ENCODE measurements at places on chromosomes 7 and 10.

DNA sequence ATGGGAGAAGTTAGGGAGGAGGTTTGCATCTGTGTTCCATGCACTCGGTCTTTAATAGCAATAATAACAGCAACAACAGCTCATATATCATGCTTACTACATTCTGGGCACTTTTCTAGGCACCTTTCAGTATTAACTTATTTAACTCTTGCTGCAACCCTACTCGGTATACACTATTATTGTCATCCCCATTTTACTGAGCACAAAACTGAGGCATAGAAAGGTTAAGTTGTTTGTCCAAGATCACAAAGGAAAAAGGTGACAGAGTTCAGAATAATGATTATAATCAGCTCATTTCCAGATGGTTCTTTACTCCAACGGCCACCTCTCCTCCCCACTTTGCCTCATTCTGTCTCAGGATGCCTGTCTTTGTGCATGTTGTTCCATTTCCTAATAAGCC lies 102.1 kb upstream of the ABI1 start:
- DNase-seq = no peak

GRCh38 chr7:95427914-95428516 lies 6.8 kb downstream of the PON2 start:
- no peak for DNase-seq

DNA sequence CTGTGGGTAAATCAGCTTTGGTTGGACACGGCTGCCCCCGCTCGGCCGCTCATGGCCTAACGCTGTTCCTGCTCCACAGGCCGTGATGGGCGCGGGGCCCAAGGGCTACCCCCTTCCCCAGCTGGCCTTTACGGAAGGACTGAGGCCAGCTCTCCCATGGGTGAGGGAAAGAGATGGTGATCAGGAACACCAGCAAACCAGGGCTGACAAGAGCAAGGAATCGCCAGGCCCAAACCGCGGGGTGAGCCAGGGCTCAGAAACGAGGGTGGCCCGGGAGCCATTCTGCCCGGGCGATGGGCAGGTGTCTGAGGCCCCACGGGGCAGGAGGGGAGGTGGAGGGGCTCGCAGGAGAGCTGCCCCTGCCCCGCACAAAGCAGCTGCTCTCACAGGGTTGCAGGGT lies 26.6 kb downstream of the GPER1 start:
- DNase-seq = no peak

GRCh38 chr10:561721-562120 lies 127.7 kb downstream of the DIP2C start:
- no peak for DNase-seq

DNA sequence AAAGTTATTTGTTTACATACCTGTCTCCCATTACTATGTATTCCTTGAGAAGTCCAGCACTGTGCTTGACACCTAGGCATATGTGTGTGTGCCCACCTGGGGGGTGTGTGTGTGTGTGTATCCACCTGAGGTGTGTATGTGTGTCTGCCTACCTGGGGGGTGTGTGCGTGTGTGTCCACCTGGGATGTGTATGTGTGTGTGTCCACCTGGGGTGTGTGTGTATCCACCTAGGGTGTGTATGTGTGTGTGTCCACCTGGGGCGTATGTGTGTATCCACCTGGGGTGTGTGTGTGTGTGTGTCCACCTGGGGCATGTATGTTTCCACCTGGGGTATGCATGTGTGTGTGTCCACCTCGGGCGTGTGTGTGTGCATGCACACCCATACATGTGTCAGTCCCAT lies 603.5 kb downstream of the PHTF2 start:
- DNase-seq = no peak

- DNase-seq = no peak
These were observed 39.7 kb downstream of the RNF32 start for GRCh38 chr7:156680281-156680680.

DNA sequence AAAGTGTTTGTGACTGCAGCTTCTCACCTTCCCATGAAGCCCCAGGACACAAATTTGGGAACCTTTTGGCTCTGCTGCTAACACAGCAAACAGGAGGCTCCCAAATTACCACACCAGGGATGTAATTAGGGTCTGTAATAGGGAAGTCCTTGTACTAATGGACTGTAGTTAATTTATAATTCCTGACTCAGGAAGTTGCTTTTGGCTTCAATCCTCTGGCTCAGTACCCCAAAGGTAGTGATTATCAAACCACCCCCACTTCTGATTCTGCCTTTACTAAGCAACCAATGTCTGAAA lies 3.8 kb upstream of the MALSU1 start:
- no peak for DNase-seq

DNA sequence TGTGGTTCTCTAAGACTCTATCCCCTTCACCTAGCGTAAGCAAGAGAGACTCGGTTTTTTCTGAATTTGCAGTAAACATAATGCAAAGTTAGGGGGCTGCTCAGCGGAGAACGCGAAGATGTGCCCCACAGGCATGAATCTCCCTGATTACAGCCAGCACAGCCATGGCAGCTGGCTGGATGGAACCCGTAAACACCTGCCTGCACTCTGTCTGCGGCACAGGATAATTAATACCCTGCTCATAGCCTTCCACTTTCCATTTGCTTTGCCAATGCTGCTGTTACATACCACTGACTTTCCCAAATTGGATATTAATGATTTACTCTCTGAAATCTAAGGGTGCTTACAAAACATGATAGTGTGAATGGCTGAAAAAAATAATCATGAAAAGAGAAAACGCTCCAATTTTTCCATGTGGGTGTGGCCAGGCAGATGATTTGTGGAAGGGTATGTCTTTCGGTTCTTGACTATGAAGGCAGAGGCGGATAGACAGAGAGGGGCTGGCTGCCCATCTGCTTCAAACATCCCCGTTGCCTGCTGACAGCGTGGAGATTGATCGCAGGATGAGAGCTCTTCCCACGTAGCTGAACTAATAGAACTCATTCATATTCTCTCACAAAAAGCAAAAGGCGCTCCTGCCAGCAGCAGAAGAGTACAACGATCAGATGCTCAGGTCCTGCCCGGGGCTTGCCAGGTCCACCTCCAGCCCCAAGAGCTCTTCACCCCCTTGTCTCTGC lies 193.2 kb upstream of the GHITM start:
- no peak for DNase-seq

DNA sequence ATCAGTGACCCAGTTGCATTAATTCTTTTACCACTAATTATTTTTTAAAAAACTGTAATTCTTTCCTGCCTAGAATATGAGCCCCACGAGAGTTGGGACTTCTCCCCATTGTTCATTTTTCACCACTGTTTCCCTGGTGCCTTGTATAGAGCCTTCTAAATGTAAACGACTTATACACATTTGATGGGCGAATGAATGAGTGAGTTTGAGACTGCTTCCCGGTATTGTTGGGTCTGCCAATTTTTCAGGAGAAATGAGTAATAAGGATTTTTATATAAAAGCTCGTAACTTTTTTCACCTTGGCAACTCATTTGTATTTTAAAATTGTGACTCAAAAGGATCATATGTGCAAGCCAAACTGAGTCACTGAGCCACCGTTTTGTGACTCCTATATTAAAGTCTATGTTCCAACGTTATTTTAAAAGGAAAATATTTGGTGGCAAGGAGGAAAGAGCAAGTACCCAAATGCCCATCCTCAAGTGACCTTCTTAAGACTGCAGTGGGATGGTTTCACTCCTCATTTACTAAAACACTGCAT lies 621.3 kb downstream of the KCNMA1 start:
- DNase-seq = no peak

DNA sequence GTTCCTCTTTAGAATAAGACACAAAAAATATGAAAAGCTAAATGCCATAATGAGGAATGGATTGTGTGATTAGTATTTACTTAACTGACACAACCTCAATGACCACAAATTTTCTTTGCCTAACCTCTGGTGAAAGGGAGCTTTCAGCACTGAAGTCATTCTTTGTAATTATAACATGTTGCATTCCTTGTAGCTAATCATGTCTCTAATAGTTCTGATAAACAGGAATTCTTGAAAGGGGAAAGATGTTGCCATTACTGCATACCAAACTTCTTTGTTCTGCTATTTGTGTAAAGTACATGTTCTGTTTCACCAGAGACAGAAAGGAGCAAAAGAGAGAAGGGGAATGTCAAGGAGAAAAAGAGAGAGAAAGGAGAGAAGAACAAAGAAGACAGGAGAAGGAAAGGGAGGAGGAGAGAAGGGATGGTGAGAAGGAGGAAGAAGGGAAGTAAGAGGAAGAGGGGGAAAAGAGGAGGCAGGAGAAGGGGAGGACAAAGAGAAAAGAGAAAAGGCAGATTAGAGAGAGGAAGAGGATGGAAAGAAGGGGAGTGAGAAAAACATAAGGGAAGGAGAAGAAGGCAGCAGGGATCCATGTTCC lies 120.9 kb downstream of the SEMA3D start:
- DNase-seq = no peak

DNA sequence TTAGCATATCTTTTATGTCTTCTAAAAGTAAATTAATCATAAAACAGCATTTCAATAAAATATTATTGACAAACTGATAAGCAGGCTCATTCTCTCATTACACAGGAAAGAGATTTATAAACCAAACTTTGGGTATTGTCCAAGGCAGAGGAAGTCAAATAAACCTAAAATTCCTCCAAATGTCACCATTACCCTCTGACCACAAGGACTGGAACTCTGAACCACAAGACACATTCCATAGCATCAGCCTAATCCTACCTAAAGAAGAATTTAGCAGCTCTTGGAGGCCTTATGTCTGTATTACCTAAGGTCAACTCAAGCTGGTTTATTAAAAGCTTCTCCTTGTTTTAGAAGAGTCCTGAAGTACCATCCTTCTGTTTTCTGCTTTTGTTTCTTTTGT lies 82.4 kb upstream of the SLC13A1 start:
- no peak for DNase-seq

DNA sequence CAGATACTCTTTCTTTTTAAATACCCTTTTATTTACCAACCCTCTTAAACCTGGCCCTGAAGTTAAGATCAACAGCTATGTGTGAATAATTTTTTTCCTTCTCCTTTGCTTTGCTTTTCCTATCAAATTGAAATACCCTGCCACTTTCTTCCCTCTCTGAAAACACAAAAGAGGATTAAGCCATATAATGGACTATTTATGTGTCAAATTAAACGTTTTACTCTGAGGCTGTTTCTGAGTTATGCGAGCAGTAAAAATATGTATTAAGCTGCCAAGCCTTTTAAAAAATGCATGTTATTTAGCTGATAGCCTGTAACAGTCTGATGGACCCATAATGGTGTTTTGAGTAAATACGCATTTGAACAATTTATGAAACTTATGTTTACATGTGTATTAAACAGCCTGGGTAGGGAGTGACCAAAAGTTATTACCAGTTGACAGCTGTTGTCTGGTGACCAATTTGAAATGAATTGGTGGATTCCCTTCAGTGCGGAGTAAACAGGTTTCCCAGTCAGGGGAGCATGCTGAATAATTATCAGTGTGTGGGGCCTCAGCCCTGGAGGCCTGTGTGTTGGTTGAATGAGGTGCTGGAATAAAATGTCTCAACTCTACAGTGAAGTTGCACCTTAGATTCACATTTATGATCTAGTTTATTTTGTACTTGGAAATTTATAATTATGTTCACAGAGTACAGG lies 89.6 kb downstream of the AUTS2 start:
- no peak for DNase-seq

DNA sequence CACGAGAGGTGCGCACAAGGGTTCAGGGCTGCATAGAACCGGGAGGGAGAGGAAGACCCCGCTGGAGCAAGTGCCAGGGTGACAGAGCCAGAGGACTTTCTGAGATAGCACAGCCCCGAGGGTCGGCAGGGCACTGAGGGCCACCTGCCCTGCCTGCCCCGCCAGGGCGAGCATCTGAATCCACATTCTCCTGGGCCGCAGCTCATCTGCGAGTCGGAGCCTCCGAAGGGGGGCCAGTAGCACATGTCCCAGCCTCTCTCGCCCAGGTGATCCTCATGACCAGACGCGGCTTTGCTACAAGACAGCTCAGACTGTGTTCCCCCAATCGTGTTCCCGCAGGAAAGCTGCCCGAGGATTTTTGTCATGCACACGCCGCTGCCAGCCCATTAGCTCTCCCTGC lies 71.2 kb downstream of the ADARB2 start:
- no peak for DNase-seq

DNA sequence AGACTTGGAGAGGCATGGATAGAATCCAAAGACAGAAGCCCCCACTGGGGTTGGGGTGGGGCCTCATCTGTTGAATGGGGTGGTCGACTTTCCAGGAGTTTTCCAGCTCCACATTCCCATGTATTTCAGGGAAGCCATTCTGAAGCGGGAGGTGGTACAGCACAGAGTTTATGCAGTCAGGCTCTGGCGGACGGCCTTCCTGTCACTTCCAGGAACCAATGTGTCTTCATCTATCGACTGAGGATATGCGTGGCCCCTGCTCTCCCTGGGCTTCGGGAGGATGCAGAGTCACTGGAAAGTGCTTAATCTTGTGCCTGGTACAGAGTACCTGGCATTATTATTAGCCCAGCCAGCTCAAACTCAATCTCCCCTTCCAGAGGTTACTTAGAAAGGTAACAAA lies 26.3 kb downstream of the DOCK1 start:
- DNase-seq = no peak

- no peak for DNase-seq
These were observed 90.5 kb upstream of the PHYHIPL start for GRCh38 chr10:59085711-59086502.

DNA sequence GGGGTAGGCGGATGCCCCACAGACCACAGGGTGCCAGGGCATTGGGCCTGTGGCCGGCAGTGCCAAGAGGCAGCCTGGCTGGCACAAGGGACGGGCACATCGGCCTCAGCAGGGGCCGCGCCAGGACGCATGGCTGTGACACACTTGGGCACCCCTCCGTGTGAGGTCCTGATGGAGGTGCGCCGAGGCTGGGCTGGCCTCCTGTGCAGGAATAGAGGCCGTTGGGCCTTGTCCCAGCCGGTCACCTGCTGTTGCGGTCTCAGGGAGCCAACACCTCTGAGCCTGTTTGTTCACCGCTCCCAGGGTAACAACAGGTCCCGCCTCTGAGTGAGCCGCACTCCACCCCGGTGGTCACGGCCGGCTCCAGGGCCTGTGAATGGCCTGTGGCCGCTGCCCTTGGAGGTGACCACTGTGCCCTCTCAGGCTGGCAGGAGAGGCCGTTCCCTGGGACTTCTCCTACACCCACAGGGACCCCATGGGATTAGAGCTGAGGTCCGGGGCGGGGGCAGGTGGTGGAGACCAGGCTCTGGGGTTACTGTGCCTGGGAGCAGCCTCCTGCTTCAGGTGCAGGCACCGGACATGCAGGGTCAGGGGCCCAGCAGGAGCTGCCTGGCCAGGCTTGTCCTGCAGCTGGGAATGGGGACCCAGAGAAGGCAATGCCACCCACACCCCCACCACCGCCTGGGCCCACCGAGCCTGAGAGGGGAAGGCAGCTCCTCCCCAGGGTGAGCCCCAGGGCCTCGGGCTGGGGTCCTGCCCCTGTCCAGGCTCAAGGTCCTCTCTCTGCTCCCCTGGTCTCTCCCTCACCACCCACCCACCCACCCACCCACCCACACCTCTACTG lies 12.0 kb downstream of the PWWP2B start:
- peak; percentile 90 for DNase-seq

GRCh38 chr10:74474022-74474713 lies 323.1 kb downstream of the ADK start:
- DNase-seq = no peak

GRCh38 chr7:4713183-4713784 lies 31.2 kb downstream of the FOXK1 start:
- no peak for DNase-seq

GRCh38 chr7:133794479-133794878 lies 332.7 kb upstream of the LRGUK start:
- no peak for DNase-seq

All from kidney (tissue), 22 donors.